Anterior cingulate cortex (tissue), 58 donors: ENCODE measurements at places on chromosomes 12 and 14.

GRCh38 chr14:76125511-76125910 lies 26.2 kb upstream of the GPATCH2L start:
- DNase-seq = no peak

DNA sequence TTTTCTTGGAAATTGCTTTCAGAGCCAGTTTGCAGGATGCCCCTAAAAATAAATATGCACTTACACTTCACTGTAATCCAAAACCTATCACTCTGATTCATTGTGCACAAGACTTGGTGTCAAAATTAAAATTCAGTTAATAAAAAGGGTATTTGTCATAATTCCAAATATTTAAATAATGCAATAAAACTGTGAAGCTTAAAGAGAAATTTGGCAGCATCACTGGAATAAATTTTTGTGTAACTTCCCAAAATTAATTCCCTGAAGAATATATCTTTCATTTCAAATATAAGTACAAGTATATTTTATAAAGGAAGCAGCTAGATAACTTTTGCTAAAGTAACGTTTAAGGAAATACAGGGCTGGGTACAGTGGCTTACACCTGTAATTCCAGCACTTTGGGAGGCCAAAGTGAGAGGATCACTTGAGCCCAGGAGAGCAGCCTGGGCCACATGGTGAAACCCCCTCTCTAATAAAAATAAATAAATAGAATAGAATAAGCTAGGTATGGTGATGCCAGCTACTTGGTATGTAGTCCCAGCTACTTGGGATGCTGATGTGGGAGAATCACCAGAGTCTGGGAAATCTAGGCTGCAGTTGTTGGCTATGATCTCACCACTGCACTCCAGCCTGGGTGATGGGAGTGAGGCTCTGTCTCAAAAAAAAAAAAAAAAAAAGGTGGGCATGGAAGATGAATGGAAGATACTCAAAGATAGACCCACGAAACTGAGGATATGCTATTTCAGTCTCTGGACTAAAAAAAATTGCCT lies 233.8 kb downstream of the FBXL14 start:
- no peak for DNase-seq

- no peak for DNase-seq
These were observed 103.3 kb upstream of the FKBP4 start for GRCh38 chr12:2691345-2692071.

DNA sequence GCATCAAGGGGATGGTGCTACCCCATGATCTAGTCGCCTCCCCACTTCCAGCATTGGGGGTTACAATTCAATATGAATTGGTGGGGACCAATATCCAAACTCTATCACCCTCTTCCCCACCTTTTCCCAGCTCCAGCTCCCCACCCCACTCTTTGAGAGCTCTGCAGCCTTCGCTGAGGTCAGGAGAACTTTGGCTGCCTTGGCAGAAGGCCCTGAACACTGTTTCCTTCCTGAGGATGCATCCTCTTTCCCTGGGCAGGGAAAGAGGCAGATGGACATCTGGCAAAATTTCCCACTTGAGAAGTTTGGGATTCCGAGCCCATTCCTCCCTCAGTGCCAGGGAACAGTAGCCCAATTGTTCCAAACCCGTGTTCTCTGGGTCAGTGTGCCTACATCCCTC lies 169.1 kb downstream of the TSPAN9 start:
- DNase-seq = no peak

- DNase-seq = no peak
These were observed 372.2 kb downstream of the RAD51B start for GRCh38 chr14:68191567-68192321.

DNA sequence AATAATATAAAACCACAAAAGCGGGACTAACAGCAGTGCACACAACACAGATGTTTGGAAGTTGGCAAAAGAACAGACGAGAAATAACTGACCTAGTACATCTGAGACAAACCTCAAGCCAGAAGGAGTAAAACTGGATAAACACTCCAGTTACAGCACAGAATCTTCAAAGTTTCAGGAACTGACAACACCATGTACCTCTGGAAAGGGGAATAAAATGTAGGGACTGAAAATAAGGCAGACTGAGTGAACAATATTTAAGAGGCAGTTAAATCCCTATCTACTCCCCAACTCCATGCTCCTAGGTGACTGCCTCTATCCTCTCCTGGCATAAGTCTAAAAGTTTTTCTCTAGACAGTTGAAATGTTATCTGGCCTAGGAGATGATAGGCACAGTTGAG lies 57.9 kb downstream of the ZFYVE21 start:
- no peak for DNase-seq

DNA sequence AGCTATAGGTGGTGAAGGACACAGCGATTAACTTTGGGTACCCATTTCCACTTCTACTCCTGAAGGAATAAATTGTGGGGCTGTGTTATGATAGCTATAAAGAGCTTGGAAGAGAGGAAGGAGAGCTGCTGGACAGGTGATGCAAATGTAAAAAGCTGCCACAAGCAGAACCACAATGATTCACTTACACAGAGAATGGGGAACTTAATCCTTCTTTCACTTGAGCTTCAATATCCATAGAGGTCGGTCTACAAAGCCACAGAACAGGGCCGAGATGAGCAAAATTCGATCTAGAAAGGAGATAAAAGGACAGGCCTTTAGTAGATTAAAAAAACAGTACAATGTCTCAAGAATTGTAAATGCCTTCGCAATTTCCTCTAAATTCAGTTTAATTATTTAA lies 831.1 kb downstream of the LRFN5 start:
- DNase-seq = no peak

- DNase-seq = no peak
These were observed 91.7 kb downstream of the ZFP36L1 start for GRCh38 chr14:68701001-68701741.

DNA sequence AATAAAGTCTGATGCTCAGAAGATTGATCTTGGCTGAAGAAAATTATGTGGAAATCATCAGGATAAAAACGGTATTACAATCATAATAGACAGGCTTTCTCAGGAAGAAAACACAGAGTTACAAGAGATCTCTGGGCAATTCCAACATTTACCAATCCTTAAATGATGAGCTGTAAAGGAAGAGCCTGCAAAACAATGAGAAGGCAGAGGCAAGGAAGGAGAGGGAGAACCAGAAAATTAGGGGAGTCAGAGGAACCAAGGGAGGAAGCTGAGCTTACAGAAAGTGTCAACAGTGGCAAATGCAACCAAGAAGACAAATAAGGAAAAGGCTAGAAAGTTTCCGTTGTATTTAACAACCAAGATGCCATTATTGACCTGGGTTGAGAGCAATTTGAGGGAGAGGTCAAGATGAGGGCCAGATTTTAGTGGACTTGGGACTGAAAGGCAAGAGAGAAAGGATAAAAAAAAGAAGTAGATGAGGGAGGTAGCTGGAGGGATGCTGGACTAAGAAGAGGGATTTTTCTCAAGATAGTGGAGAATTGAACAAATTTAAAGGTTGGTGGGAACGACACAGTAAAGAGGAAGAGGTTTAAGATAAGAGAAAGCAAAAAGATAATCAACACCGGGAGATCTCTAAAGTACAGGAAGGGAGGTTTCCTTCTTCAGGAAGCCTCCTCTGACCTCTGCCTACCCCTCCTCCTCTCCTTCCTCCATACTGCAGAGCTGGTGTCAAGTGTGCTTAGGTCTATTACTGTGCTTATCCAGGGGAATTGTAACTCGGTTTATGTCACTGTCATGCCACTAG lies 116.9 kb downstream of the DUSP6 start:
- DNase-seq = no peak

GRCh38 chr14:91568626-91569025 lies 58.5 kb upstream of the PPP4R3A start:
- no peak for DNase-seq

- no peak for DNase-seq
These were observed 232.9 kb downstream of the CHST11 start for GRCh38 chr12:104689635-104690034.

- peak; percentile 28 for DNase-seq
These were observed 34.0 kb downstream of the FIGNL2 start for GRCh38 chr12:51814311-51815088.

DNA sequence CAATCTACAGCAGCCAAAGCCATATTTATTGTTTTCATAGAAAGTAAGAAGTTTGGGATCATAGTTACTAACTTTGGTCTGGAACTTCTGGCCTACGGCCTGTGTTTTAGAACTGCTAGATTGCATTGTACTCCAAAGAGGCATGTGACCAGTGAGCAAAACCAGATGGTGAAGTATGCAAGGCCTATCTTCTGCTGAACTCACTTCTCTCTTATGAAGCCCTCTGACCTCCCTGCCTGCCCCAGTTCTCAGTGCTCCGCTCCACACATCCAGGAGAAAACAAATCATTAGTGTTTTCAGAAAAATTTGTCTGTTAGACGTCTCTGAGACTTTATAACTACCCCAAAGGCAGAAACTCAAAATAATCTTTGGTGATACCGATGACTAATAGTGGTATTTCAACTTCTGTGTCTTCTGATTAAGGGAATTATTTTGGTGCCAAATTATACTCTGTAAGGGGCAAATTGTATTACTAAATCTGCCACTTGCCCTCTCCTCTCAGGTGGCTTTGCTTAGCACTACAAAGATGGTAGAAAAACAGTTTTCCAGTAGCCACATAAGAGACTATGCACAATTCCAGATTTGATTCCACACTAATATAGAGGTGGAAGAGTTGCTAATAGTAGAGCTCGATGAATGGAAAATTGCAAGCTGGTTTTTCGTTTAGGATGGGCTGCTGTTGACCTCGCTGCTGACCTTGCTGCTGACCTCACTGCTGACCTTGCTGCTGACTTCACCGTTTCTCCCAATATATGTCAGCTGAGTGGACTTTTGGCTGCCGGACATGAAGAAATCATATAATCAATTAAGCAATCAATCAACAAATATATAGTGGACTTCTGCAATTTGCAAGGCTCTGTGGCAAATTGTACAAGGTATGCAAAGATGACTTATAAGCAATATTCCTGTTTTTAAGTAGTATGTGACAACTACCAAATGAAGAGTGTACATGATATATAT lies 147.5 kb downstream of the KITLG start:
- no peak for DNase-seq

- DNase-seq = no peak
These were observed 392.8 kb downstream of the SOX5 start for GRCh38 chr12:23556661-23557060.
